ENCODE measurements at places on chromosomes 16 and 17.

DNA sequence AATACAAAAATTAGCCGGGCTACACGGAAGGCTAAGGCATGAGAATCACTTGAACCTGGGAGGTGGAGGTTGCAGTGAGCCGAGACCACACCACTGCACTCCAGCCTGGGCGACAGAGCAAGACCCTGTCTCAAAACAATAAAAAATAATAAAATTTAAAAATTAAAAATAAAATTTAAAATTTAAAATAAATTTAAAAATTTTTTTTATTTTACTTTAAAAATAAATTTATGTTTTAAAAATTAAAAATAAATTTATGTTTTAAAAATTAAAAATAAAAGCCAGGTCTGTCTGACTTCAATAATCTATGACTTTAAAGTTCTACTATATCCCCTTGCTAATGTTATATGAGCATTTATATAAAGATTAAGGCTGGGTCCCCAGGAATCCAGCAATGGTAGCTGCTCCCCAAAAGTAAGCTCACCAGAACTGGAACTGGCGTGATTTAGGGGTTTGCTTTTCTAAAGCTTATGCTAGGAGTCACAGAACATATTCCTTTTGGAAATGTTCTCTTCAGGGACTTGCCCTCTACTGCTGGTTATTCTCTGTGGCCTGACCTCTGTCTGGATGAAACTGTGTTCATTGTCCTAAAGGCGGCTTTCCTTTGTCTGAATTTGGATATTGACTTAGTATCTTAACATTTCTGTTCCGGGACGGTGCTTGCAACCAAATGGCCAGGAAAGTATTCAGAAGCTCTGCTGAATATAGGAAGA lies 140.2 kb upstream of the NOL11 start:
- no peak for DNase-seq

DNA sequence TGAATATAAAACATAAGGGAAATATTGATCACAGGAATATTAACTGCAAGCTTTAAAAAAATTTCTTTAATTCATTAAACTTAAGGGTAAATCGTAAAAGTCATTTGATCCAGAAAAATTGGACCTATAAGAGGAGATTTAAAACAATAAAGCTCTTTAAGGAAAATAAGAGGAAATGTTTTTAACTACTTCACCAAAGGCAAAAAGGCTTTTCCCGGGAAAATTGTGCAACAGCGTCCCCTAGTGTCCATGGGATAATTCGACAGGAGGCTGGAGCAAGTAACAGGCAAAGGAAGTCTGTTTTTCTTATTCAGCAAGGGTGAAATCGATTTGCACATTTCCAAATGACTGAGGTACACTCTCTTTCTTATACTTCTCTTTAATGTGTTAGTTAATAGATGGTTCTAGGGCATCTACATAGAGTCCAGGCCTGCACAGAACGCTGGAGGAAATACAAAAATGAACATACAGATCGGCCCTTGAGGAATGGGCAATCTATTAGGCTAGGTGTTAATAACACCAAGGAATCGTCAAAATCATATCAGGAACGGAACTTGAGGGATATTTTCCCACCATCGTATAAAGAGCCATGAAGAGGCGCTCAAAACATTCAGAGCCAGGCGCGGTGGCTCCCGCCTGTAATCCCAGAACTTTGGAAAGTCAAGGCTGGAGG lies 61.4 kb downstream of the ZNF18 start:
- no peak for DNase-seq

DNA sequence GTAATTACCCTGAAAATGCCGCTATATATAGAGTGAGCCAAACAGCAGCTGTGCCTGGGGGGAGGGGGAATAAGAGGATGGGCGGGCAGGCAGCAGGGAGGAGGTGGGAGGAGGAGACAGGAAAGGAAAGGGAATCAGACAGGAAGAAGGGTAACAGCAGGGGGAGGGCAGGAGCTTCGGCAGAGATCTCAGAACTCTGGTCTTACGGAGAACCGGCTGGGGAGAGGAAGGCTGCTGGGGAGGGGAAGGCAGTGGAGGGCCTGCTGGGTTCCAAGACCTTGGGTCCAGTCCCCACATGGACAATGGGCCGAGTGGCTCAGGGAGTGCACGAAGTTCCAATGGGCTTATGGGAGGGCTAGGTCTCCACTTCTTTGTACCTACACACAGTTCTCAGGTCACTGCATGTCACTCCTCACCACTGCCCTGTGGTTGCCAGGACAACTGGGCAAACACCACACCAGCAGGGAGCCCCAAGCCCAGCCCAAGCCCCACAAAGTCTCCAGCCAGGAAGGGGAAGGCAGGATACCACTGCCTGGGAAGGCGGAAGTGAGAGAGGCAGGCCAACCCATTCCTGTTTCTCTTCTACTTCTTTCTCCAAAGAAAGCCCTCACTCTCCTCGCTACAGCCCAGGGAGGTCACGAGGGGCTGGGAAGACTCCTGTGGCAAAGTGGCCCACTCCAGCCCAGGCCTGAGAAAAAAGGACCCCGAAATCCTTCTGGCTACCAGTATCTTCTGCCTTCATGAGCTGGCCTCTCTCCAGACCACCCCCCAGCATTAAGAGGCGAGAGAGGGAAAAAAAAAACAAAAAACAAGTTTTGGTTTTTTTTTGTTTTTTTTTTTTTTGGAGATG lies 25.3 kb downstream of the G6PC3 start:
- no peak for DNase-seq

- no peak for DNase-seq
These were observed 2.0 kb downstream of the TBC1D10B start for GRCh38 chr16:30368122-30368791.

GRCh38 chr16:29232811-29233704 lies 173.5 kb downstream of the NPIPB11 start:
- DNase-seq = no peak

DNA sequence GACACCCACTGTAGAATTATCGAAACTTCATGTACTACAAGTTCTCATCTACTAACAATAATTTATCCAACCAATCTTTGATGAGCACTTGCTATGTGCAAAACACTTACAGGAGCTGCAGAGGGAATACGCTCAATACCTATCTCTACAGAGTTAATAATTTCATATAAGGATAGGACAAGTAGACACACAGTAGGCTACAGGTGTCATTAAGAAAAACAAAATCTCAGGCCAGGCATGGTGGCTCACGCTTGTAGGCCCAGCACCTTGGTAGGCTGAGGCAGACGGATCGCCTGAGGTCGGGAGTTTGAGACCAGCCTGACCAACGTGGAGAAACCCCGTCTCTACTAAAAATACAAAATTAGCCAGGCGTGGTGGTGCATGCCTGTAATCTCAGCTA lies 91.3 kb upstream of the PLEKHM1 start:
- DNase-seq = no peak
